ENCODE measurements at places on chromosomes 3 and 15.

- DNase-seq, result no peak
These were observed 68.2 kb downstream of the RYR3 start for GRCh38 chr15:33378866-33379480.

- DNase-seq, result no peak
These were observed 650 bp upstream of the MORC1 start for GRCh38 chr3:109118584-109118983.

DNA sequence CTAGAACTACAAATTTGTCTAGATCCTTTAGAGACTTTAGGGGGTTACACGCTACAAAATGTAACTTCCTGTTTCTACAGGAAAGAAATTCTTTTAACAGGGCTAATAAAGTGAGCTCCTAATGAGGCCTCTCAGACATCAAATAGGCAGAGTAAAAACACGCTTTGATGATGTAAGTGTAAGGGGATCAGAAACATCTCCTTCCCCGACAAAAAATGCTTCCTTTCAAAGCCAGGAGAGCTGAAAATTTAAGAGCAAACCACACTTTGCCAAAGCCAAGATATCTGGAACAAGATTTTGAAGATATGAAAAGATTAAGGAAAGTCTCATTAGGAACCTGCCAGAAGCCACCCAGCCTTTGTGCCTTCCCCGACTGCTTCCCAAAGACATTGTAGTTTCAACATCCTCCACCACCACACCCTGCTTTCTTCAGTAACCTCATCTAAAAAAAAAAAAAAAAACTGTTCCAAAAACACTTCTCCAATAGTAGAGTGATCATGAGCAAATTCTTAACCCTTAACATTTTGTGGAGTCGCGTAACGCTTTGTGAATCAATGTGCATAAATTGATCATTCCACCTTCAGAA is 505.0 kb upstream of the THBS1 start:
- DNase-seq, result no peak

DNA sequence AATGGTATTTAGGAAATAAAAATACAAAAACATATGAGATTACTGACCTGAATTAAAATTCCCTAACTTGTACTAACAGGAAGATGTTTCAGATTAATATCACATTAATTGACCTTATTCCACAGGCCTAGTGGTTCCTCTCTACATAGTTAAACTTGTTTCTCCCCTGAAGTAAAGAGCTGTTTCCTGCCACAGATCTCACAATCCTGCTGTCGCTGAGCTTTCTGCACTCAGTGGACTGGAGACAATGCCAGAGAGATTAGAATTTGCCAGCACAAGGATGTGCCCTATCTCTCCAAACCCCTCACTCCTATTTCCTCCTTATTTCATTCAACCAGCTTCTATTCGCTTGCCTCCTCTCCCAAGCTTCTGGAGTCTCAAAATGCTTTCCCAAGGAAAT is 130.6 kb downstream of the CTNNB1 start:
- DNase-seq, result no peak

DNA sequence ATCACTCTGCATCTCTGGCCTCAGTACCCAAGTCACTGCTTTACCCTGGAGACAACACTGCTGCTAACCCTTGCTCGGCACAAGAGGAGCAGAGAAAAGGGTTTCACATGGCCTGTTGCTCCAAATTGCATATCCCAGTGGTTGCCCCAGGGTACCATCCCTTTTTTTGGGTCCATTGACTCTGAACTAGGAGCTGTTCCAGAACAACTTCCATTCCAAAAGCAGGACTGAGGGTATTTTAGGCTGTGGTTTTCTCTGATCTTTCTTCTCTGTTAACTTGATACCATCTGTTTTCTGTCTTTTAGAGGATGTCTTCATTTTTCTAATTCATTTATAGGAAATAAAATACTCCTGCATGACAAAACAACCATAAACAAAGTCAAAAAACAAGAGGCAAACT is 17.3 kb upstream of the RYK start:
- no peak for DNase-seq

DNA sequence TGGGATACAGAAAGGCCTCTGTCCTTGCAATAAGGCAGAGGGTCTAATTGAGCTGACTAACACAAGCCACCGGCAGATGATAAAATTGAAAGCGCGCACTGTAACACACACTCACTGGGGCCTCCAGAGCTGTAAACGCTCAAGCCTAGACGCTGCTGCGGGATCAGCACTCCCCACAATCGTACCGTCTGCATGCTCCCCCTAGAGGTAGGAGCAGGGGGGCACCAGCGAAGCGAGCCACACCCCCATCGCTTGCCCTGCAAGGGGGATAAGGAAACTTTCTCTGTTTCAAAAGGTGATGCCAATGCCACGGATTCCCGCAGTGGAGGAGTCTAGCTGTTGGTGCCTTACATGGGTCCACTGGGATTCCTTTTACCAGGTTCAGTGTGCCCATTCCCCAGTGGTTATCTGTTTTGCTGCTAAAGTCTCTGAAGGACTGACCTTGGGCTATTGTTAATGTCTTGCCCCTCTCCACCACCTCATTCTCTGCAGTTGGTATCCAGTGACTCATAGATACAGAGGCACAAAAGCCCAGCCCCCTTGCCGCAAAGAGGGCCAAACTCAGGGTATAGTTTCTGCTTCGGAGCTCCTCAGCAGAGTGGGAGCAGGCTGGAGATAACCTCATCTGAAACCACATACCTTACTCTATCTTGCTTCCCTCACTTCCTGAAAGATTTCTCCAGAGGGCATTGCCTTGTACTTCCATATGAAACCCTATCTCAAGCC is 139.3 kb upstream of the KBTBD8 start:
- no peak for DNase-seq

GRCh38 chr3:36596419-36596818 is 167.9 kb downstream of the DCLK3 start:
- no peak for DNase-seq

DNA sequence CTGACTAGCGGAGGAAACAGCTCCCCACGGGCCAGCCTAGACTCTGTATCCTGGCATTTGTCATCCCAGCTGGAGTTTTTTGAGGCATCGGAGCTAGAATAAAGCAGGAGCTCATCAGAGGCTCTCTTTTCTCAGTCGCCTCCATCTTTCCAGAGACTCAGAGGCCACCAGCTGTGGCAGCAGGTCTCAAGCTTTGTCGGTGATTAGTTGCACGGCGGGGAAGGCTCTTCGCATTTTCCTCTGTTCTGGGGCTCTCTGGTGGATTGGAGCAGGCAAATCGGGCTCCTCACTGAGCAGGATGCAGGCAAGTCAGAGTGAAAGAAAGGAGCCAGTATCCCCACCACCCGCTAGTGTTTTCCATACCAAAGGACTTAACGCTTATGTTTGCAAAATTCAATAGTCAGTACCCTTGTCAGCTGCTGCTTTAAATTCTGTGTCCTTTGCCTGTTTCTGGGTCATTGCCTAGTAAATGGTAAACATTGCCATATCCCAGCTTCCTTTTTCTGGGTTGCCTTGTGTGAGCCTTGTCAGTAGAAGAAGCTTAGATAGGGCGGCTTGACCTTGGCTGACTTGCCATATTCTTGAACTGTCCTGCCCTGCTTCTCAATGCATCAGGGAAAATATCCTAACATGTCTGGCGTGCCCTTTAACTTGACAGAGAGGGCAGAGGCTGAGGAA is 127.1 kb downstream of the PTPRG start:
- no peak for DNase-seq

GRCh38 chr3:192026661-192027060 is 565.7 kb downstream of the PYDC2 start:
- DNase-seq, result no peak

- DNase-seq, result no peak
These were observed 225.9 kb upstream of the CD96 start for GRCh38 chr3:111315930-111316587.

DNA sequence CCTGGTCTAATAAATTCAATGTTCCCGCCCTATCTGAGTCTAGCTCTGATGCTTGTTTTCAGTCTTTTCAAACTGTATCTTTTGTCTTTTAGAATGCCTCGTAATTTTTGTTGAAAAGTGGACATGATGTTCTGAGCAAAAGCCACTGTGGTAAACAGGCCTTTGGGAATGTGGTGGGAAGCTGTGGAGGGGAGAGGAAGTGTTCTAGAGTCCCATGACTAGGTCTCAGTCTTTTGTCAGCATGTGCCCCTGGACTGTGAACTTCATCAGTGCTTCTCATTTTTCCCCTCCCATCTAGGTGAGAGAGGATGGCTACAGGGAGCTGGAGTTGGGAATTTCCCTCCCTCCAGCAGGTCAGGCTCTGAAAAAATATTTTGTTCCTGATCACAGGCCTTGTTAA is 33.7 kb downstream of the SUSD5 start:
- no peak for DNase-seq

DNA sequence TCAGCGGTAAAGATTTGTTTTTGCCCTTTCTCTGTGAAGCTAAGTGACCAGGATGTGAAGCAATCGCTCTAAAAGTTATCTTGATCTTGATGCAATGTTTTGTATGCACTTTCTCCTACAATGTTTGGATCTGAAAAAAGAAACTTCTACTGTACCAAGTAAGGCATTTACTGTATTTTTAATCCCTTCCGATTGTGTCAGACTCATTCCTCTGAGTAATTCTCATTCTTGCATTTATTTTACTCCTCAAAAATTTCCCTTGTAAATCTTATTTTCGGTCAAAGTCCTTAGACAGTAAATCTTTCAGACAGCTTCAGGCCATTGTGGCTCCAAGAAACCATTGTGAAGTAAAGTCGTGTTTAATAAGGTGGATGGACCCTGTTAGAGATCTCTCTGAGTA is 141.9 kb downstream of the TP63 start:
- DNase-seq, result no peak

DNA sequence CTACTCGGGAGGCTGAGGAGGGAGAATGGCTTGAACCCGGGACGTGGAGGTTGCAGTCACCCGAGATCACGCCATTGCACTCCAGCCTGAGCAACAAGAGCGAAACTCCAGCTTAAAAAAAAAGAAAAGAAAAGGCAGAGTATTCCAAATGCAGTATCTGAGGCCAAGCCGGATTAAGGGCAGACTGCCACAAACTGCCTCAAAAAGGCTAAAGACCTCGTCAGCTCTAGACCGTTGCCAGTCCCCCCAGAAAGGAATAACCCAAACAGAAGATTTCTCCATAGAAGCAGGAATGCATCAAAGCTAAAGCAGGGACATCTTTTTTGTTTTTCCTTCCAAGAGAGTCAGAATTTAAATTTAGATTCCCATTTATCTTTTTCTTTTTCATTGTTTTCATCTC is 72.9 kb downstream of the TM4SF4 start:
- DNase-seq, result no peak

GRCh38 chr15:52730173-52730572 is 51.0 kb upstream of the ATOSA start:
- no peak for DNase-seq

DNA sequence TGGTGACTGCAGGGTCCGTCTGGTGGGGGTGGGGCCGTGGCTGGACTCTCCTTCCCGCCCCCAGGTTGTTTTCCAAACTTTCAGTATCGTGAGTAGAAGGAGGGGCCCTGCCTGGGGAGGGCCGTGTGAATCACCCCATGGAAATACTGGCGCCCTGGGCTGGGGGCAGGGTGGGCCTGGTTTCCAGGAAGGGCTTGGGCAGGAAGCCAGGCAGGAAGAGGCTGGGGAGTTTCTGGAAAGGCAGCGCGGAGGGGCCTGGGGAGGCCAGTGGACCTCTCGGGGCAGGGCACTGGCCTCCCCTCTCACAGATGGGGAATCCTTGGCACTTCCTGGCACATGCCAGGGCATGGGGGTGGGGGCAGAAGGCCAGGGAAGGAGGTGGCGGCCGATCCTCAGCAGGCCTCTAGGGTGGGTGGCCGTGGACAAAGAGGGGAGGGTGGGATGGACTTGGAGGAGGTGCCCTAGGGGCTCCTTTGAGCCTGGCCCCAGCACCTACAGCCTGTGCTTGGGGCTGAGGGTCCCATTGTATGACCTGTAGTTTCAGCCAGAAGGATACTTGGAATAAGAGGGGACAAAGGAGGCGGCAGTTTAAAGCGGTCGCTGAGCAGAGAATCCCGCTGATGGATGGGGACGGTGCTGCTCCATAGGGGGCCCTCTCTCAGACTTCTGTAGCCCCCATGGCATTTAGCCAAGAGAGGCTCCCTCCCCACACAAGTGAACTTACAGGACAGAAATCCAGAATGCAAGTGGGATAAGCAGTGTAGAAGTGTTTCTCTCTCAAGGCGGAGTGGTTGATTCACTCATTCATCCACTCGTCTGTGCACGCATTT is 56.5 kb upstream of the GATA2 start:
- DNase-seq, result no peak

- no peak for DNase-seq
These were observed 297.6 kb upstream of the C2CD4B start for GRCh38 chr15:62462721-62463120.

- no peak for DNase-seq
These were observed 107.9 kb downstream of the STAC start for GRCh38 chr3:36488077-36488789.

DNA sequence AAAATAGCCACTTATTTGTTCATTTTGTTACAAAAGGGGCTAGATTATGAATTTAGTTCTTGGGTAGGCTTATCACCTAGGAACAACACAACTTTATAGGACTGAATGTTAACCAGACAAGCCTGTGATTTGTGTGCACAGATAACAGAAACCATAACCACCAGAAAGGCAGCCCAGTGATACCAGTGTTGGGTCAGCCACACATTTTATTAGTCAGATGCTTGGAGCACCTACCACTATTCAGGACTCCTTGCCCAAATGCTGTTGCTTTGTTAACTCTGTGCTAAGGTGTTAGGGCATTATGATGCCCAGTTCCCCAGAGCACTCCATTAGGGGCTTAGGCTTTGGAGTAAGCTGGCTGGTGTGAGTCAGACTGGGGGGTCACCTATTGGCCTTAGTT is 22.5 kb downstream of the PLCL2 start:
- no peak for DNase-seq

- DNase-seq, result no peak
These were observed 8.2 kb upstream of the VGLL4 start for GRCh38 chr3:11651900-11652299.

DNA sequence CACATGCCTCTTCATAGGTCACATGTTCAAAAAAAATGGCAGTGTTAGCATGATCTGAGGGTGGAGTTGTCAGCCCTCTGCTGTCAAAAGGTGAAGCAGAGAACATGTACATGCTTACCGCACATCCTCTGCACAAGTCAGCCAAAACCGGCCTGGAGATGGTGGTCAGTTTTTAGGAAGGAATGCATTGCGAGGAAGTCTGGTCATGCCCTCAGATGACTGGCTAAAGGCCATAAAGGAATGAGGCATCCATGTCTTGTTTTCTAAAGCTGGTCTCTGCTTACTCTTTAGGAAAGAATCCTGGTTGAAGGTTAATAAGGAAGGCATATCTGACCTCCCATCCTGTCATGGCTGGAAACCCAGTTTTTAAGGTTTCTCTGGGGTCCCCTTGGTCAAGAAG is 292.0 kb upstream of the CCDC54 start:
- no peak for DNase-seq

- no peak for DNase-seq
These were observed 47.2 kb upstream of the MME start for GRCh38 chr3:155032918-155033317.
